Prostate gland (tissue), 2 donors: ENCODE measurements at places on chromosomes 5 and 9. TPM values are rescaled to one million over a fixed set of nuclear protein-coding genes. Genes with fewer than 3 reads are reported as not detected.

Gene SAXO1
- total RNA-seq = 0.36 TPM

Gene ABO
- 14.8 TPM for total RNA-seq

Gene HRH2
- total RNA-seq = 5.3 TPM

Gene GBGT1
- 10.7 TPM for total RNA-seq

Gene GARIN3
- total RNA-seq = not detected

Gene CANX
- total RNA-seq = 341 TPM

Gene TAF11L5
- total RNA-seq = not detected

Gene NMUR2
- not detected for total RNA-seq

Gene OR1N2
- not detected for total RNA-seq

Gene IFNA10
- total RNA-seq = not detected

Gene ANKRD34B
- total RNA-seq = not detected

Gene BARHL1
- not detected for total RNA-seq

Gene NUP188
- total RNA-seq = 88.6 TPM

Gene DAB2IP
- total RNA-seq = 83.2 TPM

Gene KCNMB1
- 5.9 TPM for total RNA-seq

Gene CER1
- not detected for total RNA-seq

Gene TMC1
- total RNA-seq = 5.3 TPM

Gene ZNF346
- total RNA-seq = 23.6 TPM
